ENCODE measurements at places on chromosomes 6 and 20.

GRCh38 chr6:136059308-136059707 lies 190.8 kb downstream of the MTFR2 start:
- H3K27ac ChIP-seq, result no peak overlapping the region
- peaks cover 11% of the 10 kb centered on the region for H3K4me1 ChIP-seq
- DNase-seq, result no peak
- H3K27me3 ChIP-seq, result no peaks in the 10 kb centered on the region

DNA sequence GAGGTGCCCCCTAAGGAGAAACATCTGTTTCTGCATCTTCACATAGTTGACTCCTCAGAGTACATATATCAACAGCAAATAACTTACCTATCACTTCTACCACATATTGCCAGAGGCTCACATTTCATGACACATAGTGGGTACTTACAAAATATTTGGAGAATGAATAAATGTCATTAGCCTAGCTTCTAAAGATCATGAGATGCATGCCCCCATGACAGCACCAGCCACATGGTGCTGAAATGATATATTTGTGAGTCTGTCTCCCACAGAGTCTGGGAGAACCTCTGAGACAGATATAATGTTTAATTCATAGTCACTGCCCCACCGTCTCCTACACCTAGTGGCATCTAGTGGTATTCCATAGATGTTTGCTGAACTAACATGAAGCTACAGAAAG lies 555.6 kb downstream of the KIF16B start:
- no peak for DNase-seq
- no peak overlapping the region for H3K4me3 ChIP-seq
- H3K27ac ChIP-seq, result no peak overlapping the region
- H3K36me3 ChIP-seq, result no peaks in the 10 kb centered on the region
- H3K27me3 ChIP-seq, result no peaks in the 10 kb centered on the region

DNA sequence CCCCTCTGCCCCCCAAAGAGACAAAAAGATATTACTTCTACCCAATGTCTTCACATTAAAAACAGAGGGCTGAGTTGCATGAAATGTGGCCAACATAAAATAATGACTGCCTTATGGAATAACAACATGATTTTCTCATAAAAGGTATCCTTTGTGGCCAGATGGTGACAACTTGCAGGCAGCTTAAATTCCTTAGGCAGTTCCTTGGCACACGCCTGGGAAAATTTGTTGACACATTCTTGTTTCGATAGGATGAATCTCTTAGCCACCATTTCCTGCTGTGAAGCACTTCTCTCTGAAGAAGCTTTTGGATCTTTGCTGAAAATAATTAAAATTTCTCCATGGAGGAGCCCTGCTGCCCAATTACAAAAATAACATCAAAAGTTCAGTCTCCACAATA lies 109.0 kb upstream of the COL21A1 start:
- no peak overlapping the region for H3K27ac ChIP-seq
- no peaks in the 10 kb centered on the region for H3K27me3 ChIP-seq
- no peak overlapping the region for H3K4me3 ChIP-seq
- no peak for DNase-seq
- no peaks in the 10 kb centered on the region for H3K4me1 ChIP-seq

- no peaks in the 10 kb centered on the region for H3K27me3 ChIP-seq
- no peak for DNase-seq
- H3K4me3 ChIP-seq, result no peak overlapping the region
- no peaks in the 10 kb centered on the region for H3K36me3 ChIP-seq
- peaks cover 7% of the 10 kb centered on the region for H3K4me1 ChIP-seq
- no peak overlapping the region for H3K27ac ChIP-seq
These were observed 86.5 kb downstream of the ASXL1 start for GRCh38 chr20:32444474-32445220.

- no peak overlapping the region for H3K4me3 ChIP-seq
- no peaks in the 10 kb centered on the region for H3K4me1 ChIP-seq
- no peaks in the 10 kb centered on the region for H3K27me3 ChIP-seq
- DNase-seq, result no peak
- H3K27ac ChIP-seq, result no peak overlapping the region
- H3K36me3 ChIP-seq, result no peaks in the 10 kb centered on the region
These were observed 157.3 kb downstream of the TAF4 start for GRCh38 chr20:61908057-61909026.
